T-helper 17 cell (primary cell): ENCODE measurements at places on chromosomes 5 and 9.

DNA sequence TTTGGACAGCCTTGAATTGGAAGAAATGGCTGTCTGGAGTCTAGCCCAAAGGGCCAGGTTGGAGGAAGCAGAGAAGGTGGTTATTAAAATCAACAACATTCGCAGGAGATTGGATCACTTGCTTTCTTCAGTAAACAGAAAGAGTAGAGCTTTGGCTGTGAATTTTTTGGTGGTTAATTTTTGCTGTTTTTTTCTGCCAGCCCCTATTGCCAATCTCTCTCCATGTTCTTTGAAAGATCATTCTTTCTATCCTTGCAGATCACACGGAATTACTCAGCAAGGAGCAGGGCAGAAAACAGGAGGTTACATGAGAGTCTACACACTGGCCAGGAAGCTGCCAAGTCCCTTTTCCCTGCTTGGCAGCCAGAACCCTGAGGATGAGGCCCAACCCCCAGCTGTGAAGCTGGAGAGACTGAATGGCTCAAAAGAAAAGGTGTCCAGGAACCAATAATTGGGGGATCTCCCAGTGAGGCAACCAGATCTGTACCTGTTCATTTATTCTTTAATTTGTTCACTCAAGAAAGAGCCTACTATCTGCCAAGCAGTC is 13.0 kb downstream of the GLRX start:
- H3K27ac ChIP-seq, result peak overlapping the region; percentile 96
- no peaks in the 10 kb centered on the region for H3K27me3 ChIP-seq
- peaks cover 61% of the 10 kb centered on the region for H3K4me1 ChIP-seq

DNA sequence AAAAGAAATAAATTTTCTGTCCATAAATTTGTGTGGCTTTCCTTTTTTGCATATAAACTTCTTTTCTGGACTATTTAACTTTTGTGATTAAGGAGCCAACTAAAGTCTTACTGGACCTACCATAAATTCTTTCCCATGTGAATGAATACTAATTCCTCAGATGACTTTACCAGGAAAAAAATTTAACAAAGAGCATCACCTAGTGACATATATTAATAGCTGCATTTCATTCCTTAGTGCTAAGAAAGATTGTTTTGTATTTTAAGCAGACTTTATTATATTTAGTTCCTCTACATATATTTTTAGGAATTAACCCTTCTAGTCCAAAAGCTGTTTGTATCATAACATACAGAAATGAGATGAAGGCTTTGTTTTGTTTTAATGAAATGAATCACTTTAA is 64.4 kb downstream of the C9orf85 start:
- no peak overlapping the region for H3K4me3 ChIP-seq
- peaks cover 2% of the 10 kb centered on the region for H3K36me3 ChIP-seq
- no peaks in the 10 kb centered on the region for H3K27me3 ChIP-seq
- H3K27ac ChIP-seq, result no peak overlapping the region
- peaks cover 2% of the 10 kb centered on the region for H3K4me1 ChIP-seq

- H3K27ac ChIP-seq, result peak overlapping the region; percentile 78
- no peaks in the 10 kb centered on the region for H3K27me3 ChIP-seq
- H3K4me1 ChIP-seq, result peaks cover 21% of the 10 kb centered on the region
- no peak for DNase-seq
- no peaks in the 10 kb centered on the region for H3K36me3 ChIP-seq
- peak overlapping the region; percentile 78 for H3K4me3 ChIP-seq
Measured at GRCh38 chr5:76175821-76176403, 92.7 kb downstream of the SV2C start.

GRCh38 chr5:149434162-149435014 is 55.3 kb upstream of the IL17B start:
- no peak for DNase-seq
- H3K27me3 ChIP-seq, result peaks cover 5% of the 10 kb centered on the region
- H3K36me3 ChIP-seq, result peaks cover 3% of the 10 kb centered on the region
- peaks cover 4% of the 10 kb centered on the region for H3K4me1 ChIP-seq
- no peak overlapping the region for H3K4me3 ChIP-seq

- peaks cover 5% of the 10 kb centered on the region for H3K27me3 ChIP-seq
- DNase-seq, result no peak
- H3K4me1 ChIP-seq, result no peaks in the 10 kb centered on the region
- no peaks in the 10 kb centered on the region for H3K36me3 ChIP-seq
Measured at GRCh38 chr9:83204047-83204446, 141.1 kb upstream of the RASEF start.

DNA sequence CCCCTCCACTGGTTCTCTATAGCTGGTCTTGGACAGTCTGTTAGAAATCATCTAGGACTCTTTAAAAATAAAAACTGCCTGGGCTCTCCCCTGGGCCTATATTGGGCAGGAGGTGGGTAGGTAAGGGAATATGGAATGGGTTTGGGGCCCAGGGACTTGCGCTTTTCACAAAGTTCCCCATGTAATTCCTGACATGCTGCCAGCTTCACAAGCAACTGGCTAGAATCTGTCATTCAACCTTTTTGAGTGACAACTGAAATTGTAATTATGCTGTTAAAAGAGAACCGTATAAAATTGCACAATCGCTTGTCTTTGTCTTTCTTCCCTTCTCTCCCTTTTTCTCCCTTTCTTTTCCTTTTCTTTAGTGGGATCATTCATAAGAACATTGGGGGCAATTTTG is 603.1 kb downstream of the EBF1 start:
- H3K27ac ChIP-seq, result no peak overlapping the region
- H3K4me3 ChIP-seq, result no peak overlapping the region
- DNase-seq, result no peak
- peaks cover 22% of the 10 kb centered on the region for H3K27me3 ChIP-seq
- H3K4me1 ChIP-seq, result no peaks in the 10 kb centered on the region

- DNase-seq, result no peak
- peaks cover 32% of the 10 kb centered on the region for H3K4me1 ChIP-seq
- peaks cover 2% of the 10 kb centered on the region for H3K36me3 ChIP-seq
Measured at GRCh38 chr9:22100626-22101025, 91.5 kb upstream of the CDKN2B start.
